Kidney tubule cell (primary cell): ENCODE measurements at places on chromosomes 6 and 20.

GRCh38 chr6:131354356-131354755 is 218.7 kb upstream of the ARG1 start:
- DNase-seq: no peak

DNA sequence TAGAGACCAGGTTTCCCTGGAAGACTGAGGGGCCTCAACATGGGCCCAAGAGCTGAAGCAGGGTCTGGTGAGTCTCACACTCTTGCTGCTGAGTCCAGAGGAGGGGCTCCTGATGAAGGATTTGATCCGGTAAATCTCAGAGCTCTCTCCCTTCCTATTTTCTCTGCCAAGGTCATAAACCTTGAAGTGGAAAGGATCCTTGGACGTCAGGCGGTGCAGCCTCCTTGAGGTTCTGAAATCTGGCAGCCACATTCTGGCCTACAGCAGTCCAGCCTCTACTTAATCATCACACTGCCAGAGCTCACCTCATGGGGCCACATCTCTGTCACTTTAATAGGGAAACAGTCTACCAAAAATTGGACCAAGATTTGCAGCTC is 24.0 kb downstream of the ACSS1 start:
- no peak for DNase-seq

DNA sequence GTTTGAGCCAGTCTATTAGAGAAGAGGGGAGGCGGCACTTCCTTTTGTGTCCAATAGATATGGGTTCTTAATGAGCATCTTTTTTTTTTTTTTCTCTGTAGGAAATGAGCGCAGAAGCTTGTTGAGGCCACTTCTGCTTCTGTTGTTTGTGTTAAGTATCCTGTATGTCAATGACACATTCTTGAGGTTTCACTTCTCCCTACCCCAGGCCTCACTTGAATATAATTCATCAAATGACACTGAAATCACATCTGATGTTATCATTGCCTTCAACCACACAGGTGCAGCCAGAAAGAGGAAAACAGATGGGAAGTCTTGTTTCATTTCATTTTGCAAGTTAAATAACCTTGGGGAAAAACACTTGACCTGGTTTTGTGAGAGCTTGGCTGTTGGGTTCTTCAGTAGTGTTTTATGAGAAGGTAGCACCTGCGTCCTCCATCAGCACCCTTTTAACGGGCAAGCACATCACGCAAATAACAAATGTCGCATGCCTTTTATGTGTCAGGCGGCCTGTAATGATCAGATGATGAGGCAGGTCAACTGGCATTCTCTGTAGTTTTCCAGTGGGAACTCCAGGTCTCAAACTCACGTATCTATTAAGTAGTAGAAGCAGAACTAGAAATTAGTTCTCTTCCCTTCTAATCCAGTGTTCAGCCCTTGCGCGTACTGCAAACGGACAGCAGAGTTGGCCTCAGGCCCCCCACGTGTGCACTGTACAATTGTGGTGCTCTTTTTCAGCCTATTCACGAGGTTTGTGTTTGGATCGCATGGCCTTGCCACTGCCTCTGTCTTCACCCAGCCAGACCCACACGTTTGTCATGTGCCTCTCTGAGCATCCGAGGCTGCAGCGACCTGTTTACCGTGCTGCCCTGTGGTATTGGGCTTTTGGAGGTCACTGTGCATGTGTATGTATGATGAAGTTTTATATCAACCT is 23.5 kb downstream of the PLEKHG1 start:
- no peak for DNase-seq

- DNase-seq: no peak
Measured at GRCh38 chr6:163797296-163797845, 382.9 kb downstream of the QKI start.

- DNase-seq: no peak
Measured at GRCh38 chr6:129628101-129628815, 81.7 kb downstream of the ARHGAP18 start.

DNA sequence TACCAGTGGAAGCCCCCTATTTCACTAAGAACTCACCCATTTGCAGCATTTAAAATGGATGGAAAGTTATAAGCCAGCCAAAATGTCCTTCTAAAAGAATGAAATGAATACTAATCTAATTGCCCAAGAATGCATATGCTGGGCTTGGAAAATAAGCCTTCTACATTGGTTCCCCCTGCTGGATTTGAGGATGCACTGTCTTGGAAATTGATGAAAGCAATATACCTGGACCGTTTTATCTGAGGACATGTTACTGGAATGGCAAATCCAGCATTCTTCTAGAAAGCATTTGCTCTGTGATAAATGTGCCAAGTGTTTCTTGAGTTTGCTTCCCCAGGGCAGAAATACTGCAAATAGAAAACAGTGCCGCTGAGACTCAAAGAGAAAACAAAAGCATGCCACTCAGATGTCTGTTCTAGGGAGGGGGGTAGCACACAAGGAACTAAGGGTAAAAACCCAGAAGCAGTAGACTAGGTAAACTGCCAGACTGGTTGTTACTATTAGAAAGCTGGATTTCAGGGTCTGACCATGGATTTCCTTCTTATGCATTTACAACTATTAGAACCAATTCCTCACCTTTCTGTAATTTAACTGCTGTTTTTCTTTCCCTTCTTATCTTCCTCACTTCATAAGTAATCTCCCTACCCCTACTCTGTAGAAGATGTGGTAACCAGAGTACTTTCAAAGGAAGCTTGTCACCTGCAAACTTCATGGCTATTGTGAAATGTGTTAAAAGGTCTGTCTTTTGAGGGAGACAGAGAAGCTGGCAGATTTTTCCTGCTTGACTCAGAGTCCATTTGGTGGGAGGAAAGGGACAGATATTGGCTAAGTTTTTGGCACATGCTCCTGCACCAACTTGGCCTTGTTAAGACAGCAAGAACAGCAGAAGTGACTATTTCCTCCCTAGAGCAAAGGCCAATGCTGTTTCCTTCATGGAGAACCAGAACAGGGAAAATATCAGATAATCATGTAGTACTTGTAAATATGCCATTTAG is 642.6 kb downstream of the KIF16B start:
- peak; percentile 62 for DNase-seq

GRCh38 chr20:54335299-54335698 is 127.4 kb downstream of the PFDN4 start:
- no peak for DNase-seq

- no peak for DNase-seq
Measured at GRCh38 chr20:14488212-14488611, 150.8 kb upstream of the FLRT3 start.

DNA sequence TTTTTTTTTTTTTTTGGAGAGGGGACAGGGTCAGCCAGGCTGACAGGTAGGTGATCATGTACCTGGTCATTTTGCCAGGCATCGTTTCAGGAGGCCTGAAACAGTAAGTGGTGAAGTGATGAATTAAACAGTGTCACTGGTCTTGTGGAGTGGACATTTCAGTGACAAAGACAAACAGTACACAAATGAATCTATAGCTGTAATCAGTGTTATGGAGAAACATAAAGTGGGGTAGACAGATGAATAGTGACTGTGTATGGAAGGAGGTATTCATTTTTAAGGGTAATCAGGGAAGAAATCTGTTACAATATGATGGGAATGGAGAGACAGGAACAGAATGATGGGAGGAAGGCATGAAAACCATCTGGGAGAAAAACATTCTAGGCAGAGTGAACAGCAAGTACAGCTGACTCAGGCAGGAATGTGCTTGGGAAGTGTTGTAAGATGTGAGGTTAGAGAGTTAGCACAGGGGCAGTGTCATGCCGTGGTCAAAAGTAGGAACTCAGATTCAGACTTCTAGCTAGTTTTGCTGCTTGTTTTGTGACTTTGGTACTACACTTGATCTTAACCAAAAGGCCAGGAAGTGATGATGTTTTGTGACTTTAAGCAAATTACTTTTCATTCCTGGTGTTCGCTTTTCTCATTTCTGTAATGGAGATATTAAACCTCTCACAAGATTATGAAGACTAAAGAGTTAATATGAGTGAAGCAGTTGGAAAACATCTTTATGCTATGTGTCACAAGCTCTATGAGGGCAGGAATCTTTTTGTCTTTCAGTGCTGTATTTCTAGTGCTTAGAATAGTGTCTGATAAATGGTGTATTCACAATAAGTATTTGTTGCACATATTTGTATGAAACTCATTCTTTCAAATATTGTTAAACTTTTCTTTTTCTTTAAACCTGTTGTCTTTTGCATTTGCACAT is 43.4 kb downstream of the QKI start:
- peak; percentile 82 for DNase-seq

- no peak for DNase-seq
Measured at GRCh38 chr6:7720346-7720745, 5.6 kb upstream of the BMP6 start.

GRCh38 chr6:141141870-141142269 is 990.9 kb upstream of the GJE1 start:
- DNase-seq: no peak

GRCh38 chr6:156848123-156848522 is 70.9 kb downstream of the ARID1B start:
- no peak for DNase-seq

- DNase-seq: no peak
Measured at GRCh38 chr6:170445971-170446370, 107.1 kb downstream of the PSMB1 start.

DNA sequence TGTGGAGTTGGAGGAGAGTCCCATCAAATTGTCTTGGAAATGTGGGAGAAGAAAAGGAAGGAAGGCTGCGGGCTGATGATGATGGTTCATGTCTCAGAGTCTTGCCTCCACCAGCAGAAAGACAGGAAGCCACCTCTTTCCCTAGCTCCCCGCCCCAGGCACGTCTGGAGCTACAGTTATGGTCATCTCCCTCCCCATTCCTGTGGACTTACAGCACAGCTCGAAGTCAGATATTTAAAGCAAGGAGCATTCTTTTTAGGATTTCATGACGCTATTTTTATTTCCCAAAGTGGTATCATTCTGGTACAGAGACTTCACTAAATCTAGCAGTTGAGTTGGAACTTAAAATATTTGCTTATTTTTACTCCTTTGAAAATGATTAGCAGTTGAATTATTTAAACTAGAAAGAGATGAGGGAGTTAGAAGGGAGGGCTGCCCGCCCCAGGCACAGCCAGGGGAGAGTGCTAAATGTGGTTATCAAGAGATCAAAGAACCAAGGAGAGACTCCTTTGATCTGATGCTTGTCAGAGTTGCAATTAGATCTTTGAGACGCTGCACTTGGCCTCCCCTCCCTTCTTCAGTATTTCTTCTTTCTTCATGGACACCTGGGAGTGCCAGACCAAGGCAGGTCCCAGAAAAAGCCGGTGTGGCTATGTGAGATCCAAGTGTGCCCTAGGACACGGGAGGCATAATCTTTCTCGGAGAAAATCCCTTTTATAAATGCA is 199.9 kb upstream of the SOX4 start:
- no peak for DNase-seq

- DNase-seq: no peak
Measured at GRCh38 chr6:1176567-1176966, 135.3 kb upstream of the FOXQ1 start.

- DNase-seq: no peak
Measured at GRCh38 chr6:122129313-122130025, 270.0 kb upstream of the HSF2 start.

- DNase-seq: no peak
Measured at GRCh38 chr20:60172346-60172984, 214.2 kb downstream of the CDH26 start.

DNA sequence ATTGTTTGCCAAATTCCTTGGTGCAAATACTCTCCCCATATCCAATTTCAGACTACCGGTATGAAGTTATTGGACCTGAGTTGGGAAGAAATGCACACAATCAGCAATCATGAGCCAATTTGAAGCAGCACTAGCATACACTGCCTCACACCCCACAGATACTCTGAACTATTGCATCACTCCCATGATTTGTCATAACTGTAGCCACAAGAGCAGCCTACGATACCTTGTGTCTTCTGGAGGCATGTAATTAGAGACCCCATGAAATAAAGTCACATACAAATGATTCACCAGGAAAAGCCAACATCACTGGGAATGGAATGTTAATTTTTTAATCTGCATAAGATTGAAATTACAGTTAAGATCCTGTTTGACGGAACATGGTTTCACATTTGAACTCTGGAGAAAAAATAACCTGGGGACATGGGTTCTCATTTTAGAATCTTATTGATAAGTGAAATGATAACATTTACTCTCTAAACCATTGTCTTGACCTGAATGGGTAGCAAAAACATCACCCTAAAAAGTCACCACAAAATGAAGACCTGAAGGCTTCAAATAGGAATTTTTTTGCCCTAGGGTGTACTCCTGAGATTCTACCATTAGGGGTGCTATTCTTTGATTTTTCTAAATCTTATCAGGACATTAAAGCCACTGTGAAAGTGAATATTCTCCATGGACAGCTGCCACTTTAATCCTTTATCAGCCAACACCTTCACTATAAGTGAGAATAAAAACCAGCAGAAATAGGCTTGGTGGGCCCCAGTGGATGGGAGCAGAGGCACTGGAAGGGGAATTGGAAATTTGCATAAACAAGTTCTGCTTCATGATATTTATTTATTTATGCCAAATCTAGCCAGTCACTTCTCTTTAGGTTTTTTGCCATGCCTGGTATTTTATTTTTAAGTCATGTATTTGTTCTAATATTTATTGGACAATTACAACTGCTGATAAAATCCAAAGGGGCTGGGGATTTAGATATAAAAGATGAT is 34.5 kb upstream of the HBS1L start:
- DNase-seq: peak; percentile 54

DNA sequence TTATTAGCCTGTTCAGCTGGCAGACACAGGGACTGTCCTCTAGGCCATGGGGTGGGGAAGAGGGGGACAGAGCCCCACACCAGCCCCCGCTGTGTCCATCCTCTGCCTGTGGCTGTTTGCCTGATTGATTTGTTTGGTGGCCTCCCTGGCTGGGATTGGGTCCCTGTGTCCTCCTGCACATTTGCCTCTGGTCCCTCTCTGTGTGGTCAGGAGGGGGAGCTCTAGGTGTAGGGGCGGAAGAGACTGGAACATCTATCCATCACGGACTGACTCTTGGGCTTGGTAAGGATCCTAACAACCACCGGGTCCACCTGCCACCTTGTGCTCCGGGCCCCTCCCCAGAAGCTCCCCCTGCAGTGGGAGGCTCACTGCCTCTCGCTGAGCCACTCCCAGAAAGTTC is 38.4 kb upstream of the CCDC167 start:
- DNase-seq: peak; percentile 49

- no peak for DNase-seq
Measured at GRCh38 chr6:88050140-88050818, 2.6 kb downstream of the SPACA1 start.
